ENCODE measurements at places on chromosomes 3 and 15.

- DNase-seq = no peak
Measured at GRCh38 chr3:177590826-177591225, 393.5 kb upstream of the TBL1XR1 start.

DNA sequence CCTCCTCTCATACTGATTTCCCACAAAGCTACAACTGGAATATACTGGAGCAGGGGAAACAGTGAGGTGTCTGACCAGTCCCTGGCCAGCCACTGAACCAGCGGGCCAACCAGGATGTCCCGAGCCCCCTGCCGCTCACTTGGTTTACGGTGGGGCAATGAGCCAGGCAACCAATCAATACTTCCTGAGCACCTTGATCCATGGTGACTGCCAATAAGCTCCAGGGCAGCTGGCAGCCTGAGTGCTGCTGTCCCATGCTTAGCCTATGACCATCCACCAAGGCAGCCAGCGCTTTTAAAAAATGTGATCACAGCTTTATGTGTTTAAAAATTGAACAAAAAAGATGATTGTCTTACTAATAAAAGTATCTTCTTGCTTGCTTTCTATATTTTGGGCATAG, 4.2 kb downstream of the SCN10A start:
- DNase-seq = no peak

DNA sequence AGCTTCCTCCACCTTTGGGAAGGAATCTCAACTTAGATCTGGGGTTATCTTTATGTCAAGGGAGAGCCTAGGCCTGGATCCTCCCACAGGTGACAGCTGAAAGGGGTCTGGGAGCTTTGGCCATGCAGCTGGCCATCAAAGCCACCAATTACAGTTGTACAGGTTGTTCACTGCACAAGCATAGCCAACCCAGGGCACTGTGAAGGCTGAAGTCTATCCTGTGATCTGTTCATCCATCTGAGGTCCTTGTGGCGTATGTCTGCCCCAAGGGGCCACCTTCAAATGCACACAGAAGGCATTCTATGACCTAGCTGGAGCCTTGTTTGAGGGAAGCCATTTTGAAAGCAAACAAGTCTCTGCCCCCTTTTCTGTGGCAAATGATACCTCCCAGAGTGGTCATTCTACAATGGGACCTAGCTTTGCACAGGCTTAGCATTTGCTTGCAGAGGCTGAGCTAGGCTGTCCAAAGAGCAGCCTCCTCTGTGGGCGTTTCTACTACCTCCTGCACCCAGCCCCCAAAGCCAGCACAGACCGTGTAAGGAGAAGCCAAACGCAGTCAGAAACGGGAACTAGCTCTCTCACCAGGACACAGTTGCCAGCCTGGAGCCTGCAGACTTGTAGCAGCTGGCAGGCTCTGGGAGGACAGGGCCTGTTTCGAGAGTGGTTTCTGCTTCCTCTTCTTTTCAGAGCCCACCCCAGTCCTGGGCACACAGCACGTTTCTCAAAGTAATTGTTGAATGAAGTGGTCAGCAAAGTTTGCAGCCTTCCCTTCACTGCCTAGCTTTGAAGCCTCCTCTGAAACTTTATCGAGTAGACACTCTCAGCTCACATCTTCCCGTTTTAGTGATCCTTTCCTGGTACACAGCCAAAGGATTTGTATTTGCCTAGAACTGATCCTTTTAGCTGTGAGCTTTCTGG, 157.3 kb upstream of the SMAD3 start:
- peak; percentile 43 for DNase-seq

DNA sequence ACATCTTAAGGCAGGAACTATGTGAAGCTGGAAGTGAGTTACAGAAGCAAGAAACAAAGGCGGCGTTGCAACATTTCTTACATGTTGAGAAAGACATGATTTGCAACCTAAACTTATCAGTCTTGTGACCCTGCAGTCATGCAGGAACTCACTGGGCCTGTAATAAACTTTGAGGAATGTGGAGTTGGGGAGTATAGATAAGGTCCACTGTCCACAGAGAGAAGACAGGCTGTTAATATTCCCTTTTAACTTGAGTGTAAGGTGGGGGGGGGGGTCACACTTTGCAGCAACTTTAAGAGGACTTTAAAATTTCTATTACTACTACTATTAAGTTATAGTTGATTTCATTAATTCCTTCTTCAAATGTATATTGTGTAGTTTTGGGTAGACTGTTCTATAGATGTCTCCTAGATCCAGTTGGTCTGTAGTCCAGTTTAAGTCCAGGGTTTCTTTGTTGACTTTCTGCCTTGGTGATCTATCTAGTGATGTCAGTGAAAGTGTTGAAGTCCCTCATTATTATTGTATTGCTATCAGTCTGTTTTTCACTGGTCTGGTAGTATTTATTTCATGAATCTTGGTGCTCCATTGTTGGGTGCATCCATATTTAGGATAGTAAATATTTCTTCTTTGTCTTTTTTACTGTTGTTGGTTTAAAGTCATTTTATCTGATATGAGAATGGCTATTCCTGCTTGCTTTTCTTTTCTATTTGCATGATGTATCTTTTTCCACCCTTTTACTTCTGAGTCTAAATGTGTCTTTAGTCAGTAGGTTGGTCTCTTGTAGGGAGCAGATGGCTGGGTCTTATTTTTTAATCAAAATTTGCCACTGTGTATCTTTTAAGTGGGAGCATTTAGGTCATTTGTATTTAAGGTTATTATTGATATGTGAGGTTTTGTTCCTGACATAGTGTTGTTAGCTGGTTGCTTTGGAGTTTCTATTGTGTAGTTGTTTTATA, 15.6 kb upstream of the FAM98B start:
- peak; percentile 13 for DNase-seq

- DNase-seq = peak; percentile 64
Measured at GRCh38 chr3:53140847-53141845, 10.9 kb upstream of the RFT1 start.

GRCh38 chr3:103337179-103337845, 902.5 kb downstream of the ZPLD1 start:
- DNase-seq = no peak

- no peak for DNase-seq
Measured at GRCh38 chr3:45772341-45773035, 23.8 kb downstream of the SLC6A20 start.

DNA sequence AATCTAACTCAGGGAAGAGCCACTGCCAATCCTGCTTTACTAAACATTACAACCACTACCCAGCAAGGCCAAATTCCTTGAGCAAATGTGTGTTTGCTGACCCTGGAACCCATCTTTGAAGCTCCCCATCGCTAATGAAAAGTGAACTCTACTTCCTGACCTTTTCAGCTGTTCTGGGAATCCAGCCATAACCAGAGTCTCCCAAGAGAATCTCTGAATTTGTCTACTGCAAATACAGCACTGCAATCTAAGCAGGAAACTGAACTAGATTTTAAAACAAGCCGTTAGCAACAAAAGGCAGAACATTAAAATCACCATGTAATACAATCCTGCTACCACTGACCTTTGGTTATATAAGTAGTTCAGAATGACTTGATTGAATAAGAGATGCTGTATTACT, 309.2 kb downstream of the MAGI1 start:
- peak; percentile 79 for DNase-seq

GRCh38 chr3:50972029-50972428, 297.3 kb downstream of the DOCK3 start:
- no peak for DNase-seq

DNA sequence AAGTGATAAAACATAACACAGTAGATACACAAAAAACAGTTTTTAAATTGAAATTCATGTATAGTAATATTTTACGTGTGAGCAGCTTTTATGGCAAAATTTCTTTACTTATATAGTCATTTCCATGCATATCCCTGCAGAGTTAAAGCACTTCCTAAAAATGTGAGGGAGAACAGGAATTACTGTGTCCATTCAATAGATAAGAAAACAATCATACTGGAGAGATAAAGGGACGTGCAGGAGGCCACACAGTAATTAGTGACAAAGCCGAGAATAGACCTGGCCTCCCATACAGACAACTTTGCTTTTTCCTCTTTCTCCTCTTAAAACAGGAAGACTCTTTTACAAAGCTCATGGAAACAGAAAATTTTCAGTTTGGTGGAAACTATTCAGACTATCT, 247.5 kb downstream of the CDIN1 start:
- no peak for DNase-seq

DNA sequence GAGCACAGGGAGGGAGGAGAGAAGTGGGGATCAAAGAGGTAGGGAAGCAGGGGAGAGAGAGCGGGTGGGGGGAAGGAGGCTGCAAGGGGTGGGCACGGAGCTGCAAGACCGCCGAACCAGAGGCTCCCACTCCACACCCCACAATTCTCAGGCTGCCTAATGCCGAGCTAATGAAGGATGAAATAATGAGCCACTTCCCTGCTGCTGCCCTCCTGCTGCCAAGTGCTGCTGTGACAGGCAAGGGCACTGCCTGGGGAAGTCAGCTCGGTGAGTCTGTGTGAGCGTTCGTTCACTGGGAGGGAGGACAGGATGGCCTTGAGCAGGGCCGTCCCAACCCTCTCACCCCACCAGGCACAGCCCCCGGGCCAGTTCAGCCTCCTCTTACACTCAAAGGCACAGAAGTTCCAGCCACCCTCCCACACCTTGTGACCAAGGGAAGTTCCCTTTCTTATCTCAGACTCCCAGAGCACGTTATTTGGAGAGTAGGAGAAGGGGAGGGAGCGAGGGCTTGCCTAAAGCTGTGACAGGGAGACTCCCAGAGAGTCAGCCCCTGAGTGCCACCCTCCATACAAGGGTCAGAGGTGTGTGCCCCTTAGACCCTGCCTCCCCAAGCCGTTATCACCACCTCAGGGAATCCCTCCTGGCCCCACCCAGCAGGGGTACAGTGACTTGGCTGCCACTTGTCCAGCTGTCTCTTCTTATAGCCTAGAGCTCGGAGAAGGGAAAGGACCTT, 12.4 kb downstream of the GLYCTK start:
- DNase-seq = no peak

DNA sequence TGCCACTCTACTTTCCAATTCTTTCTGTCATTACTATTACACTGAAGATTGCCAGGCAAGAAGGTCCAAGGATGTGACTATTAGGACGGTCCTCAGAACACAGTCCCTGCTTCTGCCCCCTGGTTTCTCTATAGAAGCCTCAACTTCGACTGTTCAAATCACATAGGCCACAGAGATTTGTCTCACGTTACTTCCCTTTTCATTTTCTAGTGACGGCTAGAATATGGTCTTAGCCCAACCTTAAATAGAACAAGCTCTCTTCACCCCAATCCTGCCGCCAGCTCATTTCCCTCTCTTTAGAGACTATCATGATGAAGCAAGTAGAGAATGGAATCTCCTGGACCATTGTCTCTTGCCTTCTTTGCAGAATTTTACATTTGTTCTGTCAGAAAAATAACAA, 84.9 kb downstream of the TIGIT start:
- no peak for DNase-seq

- DNase-seq = peak; percentile 29
Measured at GRCh38 chr3:66322436-66322835, 101.6 kb downstream of the SLC25A26 start.

- no peak for DNase-seq
Measured at GRCh38 chr3:180332608-180333007, 269.4 kb upstream of the TTC14 start.

DNA sequence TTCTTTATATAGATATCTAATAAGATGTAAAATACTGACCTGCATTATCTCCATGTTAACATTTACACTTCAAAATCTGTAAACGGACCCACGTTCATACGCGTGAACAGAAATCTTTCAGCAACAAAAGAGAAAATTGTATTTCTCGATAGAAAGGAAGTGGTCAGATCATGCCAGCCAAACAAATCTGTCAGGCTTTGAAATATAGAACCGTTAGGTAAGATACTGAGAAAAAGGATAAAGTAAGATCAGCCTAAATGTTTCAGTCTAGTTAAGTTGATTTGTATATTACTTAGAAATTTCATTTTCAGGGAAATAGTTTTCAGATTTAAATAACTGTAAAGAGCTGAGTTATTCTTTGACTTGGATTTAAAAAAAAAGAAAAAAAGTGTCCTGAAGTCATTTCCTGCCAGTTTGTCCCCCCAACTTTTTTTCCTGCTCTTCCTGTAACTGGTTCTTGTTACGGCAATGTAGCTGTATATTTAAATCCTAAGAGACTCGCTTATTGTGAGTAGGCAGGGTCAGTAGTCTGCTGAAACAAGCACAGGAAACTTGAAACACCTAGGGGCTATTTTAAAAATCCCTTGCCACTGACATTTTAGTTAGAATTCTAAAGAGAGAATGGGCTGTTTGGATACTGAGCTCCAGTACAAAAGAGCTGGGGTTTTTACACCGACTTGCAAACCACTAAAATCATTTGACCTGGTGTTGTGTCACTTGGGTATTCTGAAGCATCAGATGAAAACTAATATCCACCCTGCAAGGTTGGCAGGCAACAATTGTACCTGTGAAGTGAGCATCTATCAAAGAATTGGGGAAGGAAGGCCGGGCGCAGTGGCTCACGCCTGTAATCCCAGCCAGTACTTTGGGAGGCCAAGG, 237.5 kb downstream of the UBE2E2 start:
- no peak for DNase-seq

DNA sequence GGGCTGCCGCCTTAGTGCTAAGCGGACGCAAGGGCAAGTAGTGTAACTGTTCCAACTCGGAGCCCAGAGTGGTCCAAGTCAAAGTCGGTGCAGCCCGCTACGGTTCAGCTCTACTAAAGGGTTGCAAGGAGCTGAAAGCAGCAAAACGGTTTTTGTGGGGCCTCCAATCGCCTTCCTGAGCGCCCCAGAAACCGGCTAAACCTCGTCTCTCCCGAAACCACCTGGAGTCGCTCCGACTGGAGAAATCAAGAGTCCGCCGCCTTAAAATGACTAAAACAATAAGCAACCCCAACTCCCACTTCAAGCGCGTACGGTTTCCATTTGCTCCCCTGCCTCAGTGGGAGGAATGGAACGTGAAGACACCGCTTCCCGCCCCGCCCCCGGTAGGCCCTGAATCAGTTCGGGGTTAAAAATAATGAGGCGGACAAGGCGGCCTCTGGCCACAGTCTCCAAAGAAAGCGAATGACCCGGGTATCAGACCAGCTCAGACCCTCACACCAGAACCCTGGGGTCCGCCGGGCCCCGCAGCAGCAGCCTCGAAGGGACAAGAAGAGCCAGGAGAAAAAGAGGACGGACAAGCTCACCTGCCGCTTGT, 401 bp downstream of the SEC11A start:
- DNase-seq = peak; percentile 24

GRCh38 chr3:11591391-11592282, 52.1 kb downstream of the VGLL4 start:
- DNase-seq = no peak

DNA sequence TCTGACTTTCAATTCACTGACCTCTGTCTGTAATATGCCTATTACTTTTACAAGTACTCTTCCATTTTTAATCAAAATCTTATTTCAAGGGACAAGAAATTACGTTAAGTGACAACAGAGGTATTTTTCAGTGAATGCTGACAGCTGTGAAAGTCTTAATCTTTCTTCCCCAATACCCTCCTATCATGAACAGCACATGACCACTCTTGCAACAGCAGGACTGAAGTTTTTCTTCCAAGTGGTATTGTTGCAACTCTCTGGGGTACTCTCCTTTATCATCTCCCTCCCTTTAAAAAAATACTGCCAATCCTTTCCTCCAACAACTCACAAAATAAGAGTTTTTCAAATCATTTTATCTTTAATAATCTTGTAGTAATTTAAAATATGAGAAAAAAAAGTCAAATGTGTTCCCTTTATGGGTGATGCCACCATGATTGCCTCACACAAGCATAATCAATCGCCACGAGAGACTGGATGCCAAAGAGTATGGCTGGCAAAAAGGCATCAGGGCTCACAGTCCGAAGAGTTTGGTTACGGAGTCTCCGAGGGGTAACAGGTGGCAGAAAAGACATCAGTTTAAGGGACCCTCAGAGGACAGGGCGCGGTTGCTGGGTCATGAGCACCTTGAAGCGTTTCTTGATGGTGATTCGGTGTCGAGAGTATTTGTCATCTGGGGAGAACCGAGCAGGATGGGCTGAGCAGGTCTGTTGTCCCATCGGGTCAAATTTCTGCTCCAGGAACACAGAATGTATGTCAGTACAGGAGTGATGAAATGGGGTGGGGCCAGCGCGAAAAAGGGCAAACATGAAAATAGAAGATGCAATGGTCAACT, 1.3 kb downstream of the NOP10 start:
- DNase-seq = no peak
